ENCODE measurements at places on chromosomes 7 and 10. TPM values are rescaled to one million over a fixed set of nuclear protein-coding genes. Genes with fewer than 3 reads are reported as not detected.

GRCh38 chr7:84697506-84697905 lies 489.4 kb downstream of the SEMA3D start:
- H3K36me3 ChIP-seq = no peaks in the 10 kb centered on the region
- H3K4me3 ChIP-seq = no peak overlapping the region
- DNase-seq = no peak
- H3K4me1 ChIP-seq = no peaks in the 10 kb centered on the region
- H3K27ac ChIP-seq = no peak overlapping the region

ITIH5 gene
- 3.9 TPM for total RNA-seq

DNA sequence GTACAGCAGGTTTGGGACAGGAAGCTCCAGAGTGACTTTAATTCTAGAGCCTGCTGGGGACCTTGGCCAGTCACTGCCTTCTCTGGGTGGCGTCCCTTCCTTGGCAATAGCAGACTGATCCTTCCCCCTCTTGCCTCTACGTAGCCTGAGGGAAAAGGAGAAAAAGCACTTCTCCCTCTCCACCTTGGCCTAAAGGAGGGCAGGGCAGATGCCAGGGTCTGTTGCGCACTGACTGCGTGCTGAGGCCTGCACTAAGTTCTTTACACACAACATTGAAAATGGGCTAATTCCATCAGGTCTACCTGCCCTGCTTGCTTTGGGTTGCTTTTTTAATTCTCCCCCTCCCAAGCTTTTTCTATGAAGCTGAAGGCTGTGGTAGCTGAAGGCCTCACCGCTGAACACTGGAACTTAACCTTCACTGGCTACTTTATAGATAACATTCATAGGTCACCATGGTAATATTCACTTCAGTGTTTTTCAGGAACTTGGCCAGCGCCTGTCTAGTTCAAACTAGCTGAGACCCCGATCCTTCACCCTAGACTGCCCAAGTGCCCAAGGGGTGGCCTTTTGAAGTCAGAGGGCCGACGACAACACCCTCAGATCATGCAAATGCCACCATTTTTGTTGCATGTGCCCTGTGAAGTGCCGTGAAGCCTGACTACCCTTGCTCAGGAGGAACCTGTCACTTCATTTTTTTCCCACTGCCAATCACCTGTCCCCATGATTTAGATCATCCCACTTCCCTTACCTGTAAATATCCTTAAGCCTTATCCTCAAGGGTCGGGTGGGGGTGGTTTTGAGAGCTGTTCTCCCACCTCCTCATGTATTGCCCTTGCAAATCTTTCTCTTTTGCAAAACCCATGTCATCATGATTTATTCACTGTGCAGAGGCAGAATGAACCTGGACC lies 28.7 kb downstream of the PRF1 start:
- peaks cover 23% of the 10 kb centered on the region for H3K4me1 ChIP-seq
- no peak overlapping the region for H3K27ac ChIP-seq
- DNase-seq = no peak
- no peak overlapping the region for H3K4me3 ChIP-seq
- H3K36me3 ChIP-seq = no peaks in the 10 kb centered on the region
- no peaks in the 10 kb centered on the region for H3K27me3 ChIP-seq

DNA sequence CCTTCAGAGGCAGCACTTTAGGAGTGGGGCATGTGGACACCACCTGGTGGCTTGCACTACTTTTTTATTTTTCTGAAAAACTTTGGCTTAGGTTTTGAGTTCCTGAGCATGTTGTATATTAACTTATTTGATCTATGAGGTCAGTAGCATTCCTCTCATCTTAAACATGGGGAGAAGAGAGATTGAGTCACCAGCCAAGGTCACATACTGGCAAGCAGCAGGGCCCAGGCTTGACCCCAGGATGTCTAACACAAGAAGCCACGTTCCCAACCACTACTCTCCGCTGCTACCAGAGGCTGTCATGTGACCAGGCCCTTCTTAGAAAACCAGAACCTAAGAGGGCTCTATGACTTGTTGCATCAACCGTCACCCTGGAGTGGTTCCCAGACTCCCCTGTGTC lies 210.3 kb upstream of the GPR26 start:
- H3K4me1 ChIP-seq = no peaks in the 10 kb centered on the region
- no peak for DNase-seq
- H3K36me3 ChIP-seq = no peaks in the 10 kb centered on the region
- peaks cover 25% of the 10 kb centered on the region for H3K27me3 ChIP-seq
- no peak overlapping the region for H3K27ac ChIP-seq
- no peak overlapping the region for H3K4me3 ChIP-seq

CFAP70 gene
- total RNA-seq = 2.6 TPM

CALML3 gene
- 87.1 TPM for total RNA-seq

CPXM2 gene
- total RNA-seq = 3.3 TPM

DNA sequence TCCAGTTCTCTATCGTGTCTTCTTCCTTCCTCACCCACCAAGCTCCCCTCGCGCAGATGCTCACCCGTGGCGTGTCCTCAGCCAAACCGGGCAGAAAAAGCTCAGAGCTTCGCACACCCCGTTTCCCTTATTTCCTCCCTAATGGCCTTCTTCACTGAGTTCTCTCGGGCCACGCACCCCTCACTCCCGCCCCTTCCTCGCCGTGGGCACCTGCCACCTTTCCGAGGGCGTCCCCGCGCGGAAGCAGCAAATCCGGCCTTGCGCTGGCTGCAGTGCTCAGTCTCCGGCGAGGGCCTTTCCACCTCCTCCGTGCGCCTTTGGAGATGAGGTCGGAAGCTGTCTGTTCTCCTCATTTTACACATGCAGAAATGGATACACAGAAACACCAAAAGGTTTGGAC lies 12.4 kb upstream of the CALML3 start:
- no peak overlapping the region for H3K4me3 ChIP-seq
- no peak overlapping the region for H3K27ac ChIP-seq
- H3K36me3 ChIP-seq = no peaks in the 10 kb centered on the region
- no peaks in the 10 kb centered on the region for H3K27me3 ChIP-seq
- peak; percentile 39 for DNase-seq

SPAG6 gene
- not detected for total RNA-seq

SLC18A3 gene
- total RNA-seq = not detected

TAS2R4 gene
- total RNA-seq = 0.99 TPM

DNA sequence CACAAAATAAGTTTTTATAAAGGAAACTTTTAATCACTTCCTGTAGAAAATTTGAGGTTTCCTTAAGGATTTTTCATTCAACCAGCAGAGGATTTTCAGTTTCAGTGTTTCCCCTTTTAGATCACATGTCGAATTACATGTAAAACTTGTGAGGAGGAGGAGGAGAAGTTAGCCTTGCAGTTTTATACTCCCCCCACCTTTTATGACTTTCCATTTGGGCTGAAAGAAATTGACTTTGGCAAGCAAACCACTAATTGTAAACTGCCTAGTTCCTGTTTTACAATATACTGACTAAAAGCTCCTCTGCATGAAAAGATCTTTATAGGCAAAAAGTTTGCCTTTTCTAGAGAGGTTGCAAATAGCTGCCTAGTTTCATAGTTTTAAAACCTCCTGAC lies 3.0 kb downstream of the BAMBI start:
- H3K27me3 ChIP-seq = peaks cover 61% of the 10 kb centered on the region
- H3K4me1 ChIP-seq = peaks cover 23% of the 10 kb centered on the region
- peak overlapping the region; percentile 16 for H3K27ac ChIP-seq
- H3K4me3 ChIP-seq = peak overlapping the region; percentile 76
- no peaks in the 10 kb centered on the region for H3K36me3 ChIP-seq
- DNase-seq = no peak

DNA sequence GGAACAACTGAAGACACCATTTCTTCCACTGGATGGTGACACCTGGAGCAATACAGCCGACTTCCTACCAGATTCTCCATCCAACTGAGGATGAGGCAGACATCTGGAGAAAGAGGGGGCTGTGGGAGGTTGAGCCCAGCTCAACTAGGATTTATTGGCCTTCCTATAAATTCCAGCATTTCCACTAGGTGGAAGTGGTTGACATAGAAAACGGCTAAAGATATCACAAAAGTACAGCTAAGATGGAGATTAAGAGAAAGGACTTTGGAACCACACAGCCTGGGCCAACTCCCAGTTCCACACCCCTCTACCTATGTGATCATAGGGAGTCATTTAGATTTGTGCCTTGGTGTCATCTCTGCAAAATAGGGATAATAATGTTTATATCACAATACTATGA lies 61.3 kb upstream of the CAV2 start:
- no peak overlapping the region for H3K27ac ChIP-seq
- H3K36me3 ChIP-seq = no peaks in the 10 kb centered on the region
- DNase-seq = no peak
- no peak overlapping the region for H3K4me3 ChIP-seq
- no peaks in the 10 kb centered on the region for H3K27me3 ChIP-seq
